ENCODE measurements at places on chromosomes 7 and 10. TPM values are rescaled to one million over a fixed set of nuclear protein-coding genes. Genes with fewer than 3 reads are reported as not detected.
A peak's percentile ranks its signal among the peaks of the same experiment; 100 is the strongest.

DNA sequence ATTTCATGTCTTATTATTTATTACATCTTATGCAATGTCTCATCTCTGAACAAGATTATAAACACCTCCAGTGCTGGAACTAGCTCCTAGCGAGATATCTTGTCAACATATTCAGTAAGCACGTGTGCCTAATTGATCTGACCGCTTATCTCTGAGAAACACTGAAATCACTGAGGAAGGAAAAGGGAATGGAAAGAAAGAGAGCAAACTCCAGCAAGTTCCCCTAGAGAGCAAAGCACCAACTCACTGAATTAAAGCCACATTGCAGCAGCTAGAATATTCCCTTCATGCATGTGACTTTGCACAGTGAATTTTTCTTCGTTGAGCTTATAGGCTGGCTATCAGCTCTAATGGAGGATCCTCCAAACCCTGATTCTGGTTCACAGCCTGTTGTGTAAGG, 177.1 kb upstream of the FRMD4A start:
- no peak for DNase-seq

- no peak for DNase-seq
Observed at GRCh38 chr10:71423901-71424300, 27.2 kb downstream of the CDH23 start.

DNA sequence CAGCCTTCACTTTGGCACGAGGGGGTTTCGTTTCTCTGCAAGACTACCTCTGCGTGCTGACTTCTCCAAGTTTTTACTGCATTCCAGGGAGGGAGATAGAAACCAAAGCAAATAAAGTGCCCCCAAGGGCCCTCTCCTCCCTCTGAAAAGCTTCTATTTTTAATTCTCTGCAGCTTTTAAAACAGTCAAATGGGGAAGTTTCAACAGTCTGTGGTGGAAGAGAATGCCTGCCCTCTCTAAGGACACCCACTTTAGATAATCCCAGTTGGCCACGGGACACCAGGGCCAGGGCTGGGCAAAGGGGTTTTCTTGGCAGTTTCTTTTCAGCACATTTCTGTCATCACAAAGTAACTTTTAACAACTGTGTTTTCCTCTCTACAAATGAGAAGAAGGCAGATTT, 386.7 kb upstream of the NPVF start:
- DNase-seq, result no peak

DNA sequence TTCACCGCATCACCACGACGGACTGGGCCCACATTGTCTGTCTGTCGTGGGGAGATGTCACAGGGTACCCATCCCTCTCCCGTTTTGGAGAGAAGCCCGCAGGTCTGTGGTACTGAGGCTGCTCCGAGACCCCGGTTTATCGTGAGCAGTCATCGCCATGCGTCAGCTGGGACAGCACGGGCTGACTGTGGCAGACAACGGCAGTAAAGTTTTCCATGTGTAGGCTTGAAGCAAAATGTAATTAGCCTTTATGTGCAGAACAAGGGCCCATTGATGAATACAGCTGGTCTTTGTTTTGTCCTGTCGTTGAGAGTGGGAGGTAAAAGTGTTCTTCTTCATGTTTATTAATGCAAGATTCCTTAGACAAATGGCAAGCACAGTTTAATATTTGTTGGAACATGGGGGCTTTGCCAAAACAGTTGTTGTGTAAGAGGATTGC, 167.4 kb upstream of the SH2B2 start:
- DNase-seq, result no peak

- no peak for DNase-seq
Observed at GRCh38 chr10:113517901-113518260, 35.0 kb upstream of the HABP2 start.

Gene PKD2L1
- total RNA-seq, result not detected

Gene PALD1
- total RNA-seq, result 4.0 TPM

GRCh38 chr7:45044338-45044737, 44.3 kb downstream of the CCM2 start:
- no peak for DNase-seq

DNA sequence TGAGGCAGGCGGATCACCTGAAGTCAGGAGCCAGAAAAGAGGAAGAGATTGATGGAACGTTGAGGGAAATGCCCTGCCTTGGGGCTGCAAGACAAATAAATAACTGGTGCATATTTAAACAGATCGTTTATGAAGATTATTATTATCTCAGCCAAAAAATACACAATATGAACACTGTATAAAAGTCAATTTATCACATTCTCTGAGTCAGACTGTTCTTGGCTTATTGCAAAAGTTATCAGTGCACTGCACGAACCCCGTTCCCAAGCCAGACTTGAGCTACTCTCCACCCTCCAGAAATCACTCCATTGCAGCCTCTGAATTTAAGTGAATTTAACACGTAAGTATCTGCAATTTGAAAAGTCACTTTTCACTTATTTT, 1.6 kb downstream of the DNMBP start:
- DNase-seq, result peak; percentile 33

DNA sequence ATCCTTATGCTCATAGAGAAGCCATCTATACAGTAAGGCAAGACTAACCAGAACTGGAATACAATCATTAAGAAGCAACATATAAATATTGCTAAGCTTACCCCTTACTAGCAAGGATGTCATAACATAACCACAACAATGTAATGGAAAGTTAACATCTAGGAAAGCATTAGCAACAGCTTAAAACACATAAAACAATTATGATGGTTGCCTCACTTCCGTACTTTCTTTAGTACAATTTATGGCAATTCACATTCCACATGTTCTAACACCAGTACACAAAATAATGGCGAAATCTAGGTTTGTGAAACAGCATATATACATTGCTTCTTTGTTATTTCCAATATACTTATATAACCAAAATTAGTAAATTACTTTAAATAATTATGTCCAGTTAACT, 195.0 kb downstream of the AHR start:
- no peak for DNase-seq

Gene ADCY1
- total RNA-seq, result 4.4 TPM

Gene UCN3
- total RNA-seq, result not detected

- no peak for DNase-seq
Observed at GRCh38 chr7:123155571-123155970, 44.2 kb downstream of the SLC13A1 start.

DNA sequence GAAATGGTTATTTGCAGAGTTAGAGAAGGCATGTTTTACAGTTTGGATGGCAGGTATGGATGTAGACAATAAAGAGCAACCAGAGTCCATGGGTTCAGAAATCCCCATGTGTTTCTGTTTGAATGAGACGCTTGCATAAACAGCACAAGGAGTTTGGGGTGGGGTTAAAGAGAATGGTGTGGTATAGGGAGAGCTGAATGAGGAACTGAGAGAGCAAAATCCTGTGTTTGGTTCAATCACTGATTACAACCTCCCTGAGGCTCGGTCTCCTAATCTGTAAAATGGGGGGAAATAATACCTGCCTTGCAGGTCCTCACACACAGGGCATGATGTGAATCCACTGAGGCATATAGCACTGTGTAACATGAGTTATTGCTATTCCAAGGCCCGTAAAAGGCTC, 23.7 kb downstream of the CAV1 start:
- DNase-seq, result no peak

Gene DYDC1
- total RNA-seq, result not detected

DNA sequence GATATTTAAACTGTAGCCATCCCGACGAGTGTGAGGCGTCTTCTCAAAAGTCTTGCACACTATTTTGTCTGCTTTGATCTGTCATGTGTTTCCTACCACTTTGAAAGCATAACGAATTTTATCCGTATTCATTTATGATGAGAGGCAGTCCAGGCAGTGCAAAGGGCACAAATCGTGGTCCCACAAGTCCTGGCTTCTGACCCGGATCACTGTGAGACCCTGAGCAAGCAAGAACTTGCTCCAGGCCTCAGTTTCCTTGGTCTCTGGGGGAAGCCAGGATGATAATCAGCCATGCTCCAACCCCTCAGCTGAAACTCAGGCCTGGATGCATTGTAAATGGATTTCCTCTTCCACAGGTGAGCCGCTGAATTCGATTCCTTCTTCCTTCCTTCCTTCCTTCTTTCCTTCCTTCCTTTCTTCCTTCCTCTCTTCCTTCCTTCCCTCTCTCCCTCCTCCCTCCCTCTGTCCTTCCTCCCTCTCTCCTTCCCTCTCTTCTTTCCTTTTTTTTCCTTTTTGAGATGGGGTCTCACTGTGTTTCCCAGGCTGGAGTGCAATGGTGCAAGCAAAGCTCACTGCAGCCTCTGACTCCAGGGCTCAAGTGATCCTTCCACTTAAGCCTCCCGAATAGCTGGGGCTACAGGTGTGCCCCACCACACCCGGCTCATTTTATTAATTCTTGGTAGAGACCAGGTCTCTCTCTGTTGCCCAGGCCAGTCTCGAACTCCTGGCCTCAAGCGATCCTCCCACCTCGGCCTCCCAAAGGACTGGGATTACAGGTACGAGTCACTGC, 18.4 kb upstream of the ZKSCAN1 start:
- DNase-seq, result no peak

GRCh38 chr10:104109908-104110662, 11.9 kb upstream of the SFR1 start:
- DNase-seq, result peak; percentile 93

DNA sequence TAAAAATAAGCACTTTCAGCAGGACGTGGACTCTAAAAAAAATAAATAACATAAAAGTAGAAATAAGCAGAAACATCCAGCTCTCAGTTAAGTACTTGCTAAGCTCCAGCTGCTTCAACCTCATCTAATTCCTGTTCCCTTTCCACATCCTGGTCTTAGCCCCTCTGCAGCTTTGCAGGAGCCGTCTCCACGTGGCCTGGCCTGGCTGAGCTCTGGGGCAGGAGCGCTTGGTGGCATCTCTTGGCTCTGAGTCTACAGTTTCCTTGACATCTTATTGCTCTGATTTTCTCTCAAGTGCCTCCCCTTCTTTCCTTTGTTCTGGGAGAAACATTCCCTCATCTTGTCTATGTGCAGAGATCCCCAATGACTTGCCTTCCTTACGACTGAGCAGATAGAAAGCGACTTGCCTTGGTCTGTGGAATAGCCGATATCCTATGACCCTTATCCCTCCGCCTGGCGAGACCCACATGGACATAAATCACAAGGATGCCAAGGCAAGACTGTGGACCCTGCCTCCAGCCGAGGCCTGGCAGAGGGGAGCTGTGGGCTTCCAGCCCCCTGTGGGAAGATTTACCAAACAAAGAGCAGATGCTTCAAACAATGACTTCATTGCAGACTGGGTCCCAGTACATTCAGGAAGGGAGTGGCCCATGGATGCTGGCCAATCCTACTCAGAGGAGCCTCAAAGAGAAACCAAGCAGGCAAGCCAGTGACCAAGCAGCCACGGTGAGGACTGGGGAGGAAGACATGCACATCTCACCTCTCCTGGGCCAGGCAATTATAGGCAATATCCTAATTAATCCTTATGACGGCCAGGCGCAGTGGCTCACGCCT, 61.9 kb downstream of the SPOCK2 start:
- DNase-seq, result peak; percentile 82

GRCh38 chr7:142459551-142459963, 201.7 kb upstream of the PRSS58 start:
- peak; percentile 67 for DNase-seq

- no peak for DNase-seq
Observed at GRCh38 chr7:4261601-4261960, 420.5 kb upstream of the FOXK1 start.

GRCh38 chr7:1643270-1644092, 26.6 kb upstream of the ELFN1 start:
- no peak for DNase-seq

Gene YAE1
- total RNA-seq, result 59.0 TPM

Gene HOXA5
- total RNA-seq, result 0.98 TPM

Gene C10orf62
- total RNA-seq, result 0.38 TPM

- no peak for DNase-seq
Observed at GRCh38 chr10:2294739-2295138, 557.4 kb upstream of the ADARB2 start.

DNA sequence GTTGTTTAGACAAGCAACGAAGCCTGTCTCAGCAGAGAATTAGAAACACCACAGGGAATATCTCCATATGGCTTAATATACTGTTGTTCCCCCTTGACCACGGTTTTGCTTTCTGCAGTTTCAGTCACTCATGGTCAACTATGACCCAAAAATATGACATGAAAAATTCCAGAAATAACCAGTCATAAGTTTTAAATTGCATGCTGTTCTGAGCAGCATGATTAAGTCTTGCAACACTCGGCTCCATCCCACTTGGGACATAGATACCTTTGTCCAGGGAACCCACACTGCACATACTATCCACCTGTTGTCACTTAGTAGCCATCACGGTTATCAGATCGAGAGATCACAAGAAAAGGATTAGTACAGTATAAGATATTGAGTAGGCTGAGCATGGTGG, 60.7 kb upstream of the FOXK1 start:
- no peak for DNase-seq

DNA sequence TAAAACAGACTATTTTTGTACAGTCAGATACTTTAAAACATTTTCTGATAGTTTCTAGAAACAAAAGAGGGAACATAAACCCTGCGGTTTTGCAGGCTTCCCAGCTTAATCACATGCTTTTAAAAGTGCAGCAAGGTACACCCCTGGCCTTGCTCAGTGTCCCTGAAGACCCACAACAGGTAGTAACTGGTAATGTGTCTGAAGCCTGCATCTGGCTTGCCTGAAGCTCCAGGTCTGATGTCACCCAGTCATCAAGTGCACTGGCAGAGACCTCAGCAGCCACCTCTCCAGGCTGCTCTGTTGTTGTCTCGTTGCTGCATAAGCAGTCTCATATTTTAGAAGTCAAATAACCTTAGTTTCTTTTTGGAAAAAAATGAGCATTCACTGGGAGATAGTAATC, 376.1 kb upstream of the MTPN start:
- no peak for DNase-seq

- DNase-seq, result no peak
Observed at GRCh38 chr7:126443951-126444350, 808.8 kb downstream of the GRM8 start.

DNA sequence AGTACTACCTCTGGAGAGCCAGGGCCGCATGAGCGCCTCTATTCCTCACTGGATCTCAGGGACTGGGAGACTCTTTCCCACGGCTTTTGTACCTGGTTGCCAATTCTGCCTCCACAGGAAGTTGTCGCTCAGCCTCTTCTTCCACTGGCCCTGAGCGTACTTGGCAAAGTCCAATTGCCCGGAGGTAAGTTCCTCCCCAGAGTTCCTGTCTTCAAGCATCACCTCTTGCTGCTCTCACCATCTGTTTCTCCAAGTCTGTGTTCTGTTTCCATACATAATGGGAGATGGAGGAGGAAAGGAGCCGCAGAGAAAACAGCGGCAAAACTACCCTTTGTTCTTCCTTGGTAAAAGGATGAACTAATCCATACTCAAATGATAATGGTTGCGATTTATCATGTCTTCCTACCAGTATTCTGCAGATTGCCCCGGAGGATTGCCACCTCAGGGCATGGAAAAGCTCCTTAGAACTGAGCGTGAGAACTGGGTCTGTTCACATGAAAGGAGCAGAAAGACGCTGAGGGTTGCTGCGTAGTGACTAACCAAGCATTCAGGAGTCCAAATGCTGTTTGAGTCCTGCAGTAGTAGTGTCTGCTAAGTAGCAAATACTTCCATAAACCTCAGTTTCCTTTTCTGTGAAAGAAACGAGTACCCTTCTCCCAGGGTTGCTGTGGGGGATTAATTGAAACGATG, 170.2 kb upstream of the GLI3 start:
- no peak for DNase-seq

DNA sequence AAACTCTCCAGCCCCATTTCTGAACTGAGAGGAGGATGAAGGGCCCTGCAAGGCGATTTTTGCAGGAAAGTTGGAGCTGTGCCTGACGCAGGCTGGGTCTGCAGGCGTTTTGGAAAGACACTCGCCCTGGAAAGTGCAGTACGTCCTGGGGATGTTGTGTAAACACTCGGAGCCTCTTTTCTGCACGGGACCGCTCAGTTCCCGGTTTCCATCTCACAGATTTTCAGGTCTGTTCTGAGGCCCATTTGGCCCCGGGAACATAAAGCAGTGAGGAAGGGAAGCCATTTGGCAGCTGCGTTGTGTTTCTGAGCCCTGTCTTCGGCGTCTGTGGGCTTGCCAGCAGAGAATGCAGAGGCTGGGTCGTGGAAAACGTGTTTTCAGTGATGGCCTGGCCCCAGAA, 655.0 kb upstream of the MGMT start:
- no peak for DNase-seq

Data from A172 (cell line).